PC-9 (cell line): ENCODE measurements at places on chromosomes 5 and 9.

DNA sequence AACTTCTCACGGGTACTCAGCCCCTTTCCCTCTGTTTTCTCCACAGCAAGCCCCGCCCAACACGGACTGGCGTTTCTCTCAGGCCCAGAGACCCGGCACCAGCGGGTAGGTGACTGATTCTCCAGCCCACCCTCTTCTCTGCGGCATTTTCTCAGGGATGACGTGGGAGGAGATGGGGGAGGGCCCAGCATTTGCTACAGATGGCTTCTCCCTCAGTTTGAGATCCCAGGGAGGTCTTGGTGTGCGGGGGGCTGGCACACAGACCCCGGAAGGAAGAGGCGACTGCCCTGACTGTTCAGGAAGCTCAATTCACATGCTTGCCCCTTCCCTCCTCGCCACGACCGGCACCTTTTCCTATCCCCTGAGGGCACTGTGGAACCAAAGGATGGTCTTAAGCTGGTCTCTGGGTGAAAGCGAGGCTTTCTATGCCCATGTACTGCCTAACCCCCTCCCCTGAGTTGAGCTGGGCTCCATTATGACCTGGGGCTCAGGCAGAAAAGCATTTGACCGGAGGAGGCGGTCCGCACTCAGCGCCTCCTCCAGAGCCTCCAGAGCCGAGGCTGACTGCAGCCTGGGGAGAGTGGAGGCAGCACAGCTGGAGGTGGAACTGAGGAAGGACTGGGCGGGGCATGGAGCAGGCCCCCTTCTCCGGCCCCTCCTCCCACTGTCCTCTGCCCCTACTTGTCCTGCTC, 6.0 kb downstream of the PCDHGC5 start:
- no peak for DNase-seq

- peak; percentile 15 for DNase-seq
Observed at GRCh38 chr9:81801190-81801589, 111.8 kb upstream of the TLE1 start.

GRCh38 chr5:149367249-149367971, 9.6 kb downstream of the PCYOX1L start:
- peak; percentile 76 for DNase-seq

- DNase-seq: no peak
Observed at GRCh38 chr9:120676767-120677402, 37.4 kb downstream of the MEGF9 start.

GRCh38 chr5:1255081-1255561, 29.9 kb downstream of the SLC6A18 start:
- no peak for DNase-seq

DNA sequence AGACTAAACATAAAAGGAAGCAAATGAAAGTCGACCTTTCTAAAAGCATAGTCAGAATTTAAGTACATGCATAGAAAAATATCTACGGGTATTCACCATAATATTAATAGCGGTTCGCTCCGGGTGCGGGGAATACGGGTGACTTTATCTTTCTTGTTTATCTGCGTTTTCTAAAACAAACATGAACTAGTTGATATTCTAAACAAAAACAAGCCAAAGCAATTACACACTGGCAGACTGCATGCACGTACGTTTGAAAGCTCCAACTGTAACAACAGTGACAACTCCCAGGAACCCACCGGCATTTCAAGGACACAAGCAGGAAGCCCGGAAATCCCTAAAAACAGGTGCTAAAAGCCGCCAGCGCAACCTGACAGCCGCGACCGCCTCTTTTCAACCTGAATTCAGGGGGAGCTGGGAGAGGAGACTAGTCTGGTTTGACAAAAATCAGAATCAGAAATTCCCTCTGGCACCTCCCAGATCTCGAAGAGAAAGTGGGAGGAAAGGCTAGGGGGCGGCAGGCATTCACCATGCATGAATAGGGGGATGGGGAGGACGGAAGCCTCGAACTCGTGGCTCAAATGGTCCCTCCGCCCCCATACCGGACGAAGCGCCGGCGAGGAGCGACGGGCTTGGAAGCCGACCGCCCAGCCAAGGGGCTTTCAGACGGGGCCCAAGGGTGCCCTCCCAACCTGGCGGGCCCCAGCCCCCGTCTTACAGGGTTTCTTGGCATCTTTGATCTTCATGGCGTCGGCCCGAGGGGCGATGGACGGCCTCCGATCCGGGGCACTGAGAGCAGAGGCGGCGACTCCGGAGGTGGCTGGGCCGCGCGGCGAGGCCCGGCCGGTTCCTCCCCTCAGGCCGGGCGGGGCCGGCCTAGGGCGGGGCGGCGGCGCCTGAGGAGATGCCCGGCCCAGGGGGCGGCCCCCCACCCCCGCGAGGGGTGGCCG, at the start of gene PANK3:
PANK3 (minus strand) TSS at position 831 of the 950 bp plus-strand sequence; CDS start at position 746, 85 bp downstream.
- no peak for DNase-seq

GRCh38 chr9:111744363-111744762, 50.4 kb downstream of the SHOC1 start:
- DNase-seq: no peak
